ENCODE measurements at places on chromosomes 7 and 10.

DNA sequence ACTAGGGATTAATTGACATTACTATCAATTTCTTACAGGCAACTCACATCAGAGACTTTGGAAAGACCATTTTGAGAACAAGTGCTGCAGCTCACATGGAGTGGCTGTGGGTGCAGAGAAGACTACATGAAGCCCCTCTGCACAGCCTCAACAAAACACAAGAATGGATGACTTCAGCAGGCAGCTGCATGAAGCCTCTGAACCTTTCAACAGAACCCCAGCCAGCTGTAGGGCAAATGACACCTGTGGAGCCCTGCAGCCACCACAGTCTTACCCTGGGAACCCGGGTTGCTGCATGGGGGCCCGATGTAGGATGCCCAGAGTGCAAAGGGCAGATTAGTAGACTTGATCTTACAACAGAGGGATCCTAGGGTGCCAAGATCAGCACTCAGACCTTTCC, 62.0 kb upstream of the CAMK2B start:
- no peak for DNase-seq

DNA sequence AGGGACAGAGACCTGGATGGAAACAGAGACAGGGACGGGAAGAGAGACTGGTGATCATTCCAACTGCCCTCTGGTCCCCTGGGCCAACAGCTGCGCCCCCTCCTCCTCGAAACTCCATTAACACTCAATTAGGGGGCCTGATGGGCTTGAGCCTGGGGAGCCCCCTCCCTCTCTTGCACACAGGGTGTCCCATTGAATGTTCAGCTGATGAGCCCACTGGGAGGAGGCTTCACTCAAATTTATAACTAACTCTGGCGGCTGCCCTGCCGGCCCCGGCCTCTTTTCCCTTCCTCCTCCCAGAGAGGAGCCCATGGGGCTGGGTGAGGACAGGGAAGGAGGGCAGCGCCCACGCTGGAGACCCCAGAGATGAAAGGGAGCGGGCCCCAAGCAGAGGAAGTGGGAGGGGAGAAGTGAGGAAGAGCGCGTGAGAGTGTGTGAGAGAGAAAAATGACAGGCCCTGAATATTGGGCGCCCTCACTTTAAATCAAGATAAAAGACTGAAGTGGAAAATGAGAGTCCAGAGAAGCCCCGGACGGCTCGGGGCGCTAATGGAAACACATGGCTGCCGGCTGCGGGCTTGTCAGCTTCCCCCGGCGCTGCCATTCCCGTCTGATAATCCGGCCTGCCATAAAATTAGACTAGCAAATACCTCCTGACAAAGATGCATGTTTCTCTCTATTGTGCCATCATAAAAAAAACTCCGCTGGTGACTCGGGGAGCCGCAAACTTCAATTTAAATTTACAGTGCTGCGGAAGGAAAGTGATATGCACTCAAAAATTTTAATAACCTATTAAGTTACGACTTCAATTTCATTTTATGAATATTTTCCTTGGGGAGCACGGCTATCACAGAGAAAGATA, 58.0 kb upstream of the PAX2 start:
- DNase-seq, result no peak

- DNase-seq, result no peak
Observed at GRCh38 chr7:69813637-69814240, 215.5 kb downstream of the AUTS2 start.

DNA sequence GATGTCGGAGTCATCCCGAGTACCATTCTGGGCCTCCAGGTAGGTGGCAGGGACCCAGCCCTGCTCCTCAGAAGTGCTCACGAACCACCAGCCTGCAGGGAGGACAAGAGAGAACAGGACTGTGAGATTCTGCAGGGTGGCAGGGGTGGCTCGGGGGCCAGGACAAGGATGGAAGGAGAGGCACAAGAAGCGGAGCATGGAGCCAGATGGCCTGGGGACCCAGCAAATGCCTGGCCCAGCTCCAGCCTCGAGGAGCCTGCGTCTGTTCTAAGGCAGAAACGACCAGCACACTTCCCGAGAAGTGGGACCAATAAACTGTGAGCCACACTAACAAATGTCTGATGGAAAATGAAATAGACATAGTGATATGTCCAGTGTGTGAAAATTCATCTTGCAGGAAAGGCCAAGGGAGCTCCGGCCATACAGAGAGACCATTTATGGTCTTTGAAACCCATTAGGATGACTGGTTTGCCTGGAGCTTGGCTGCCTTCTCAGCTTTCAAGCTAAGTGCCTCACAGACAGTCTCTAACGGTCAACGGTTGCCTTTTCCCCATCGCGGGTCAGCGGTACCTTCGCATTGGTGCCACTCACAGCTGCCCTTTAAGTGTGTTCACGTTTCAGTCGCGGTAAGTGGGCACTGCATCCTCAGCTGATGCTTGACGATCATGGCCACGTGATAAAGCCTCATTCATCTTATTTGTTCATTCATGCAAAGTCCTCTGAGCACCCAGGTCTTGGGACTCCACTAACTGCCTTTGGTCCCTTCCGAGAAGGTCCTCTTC, 133.8 kb downstream of the NEURL1 start:
- DNase-seq, result no peak

DNA sequence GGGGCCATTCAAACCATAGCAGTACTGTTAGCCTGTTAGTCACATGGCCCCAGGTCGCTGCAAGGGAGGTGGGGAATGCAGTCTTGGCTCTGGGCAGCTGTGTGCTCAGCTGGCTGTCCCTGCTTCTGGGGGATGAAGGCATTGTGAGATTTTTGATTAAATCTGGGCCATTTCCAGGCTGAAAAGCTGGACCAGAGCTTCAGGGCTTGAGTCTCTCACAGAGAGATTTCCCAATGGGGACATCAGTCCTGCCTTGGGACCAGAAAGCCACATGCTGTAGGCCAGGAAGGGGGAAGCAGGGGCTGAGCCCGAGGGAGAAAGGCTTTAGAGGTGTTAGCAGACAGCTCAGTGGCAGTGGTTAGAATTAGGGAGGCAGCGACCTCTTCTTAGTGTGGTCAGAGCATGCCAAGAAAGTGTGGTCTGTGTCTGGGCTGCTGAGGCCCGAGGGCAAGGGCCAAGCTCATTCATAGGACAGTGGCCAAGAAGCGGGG, 33.6 kb downstream of the PALD1 start:
- peak; percentile 26 for DNase-seq

DNA sequence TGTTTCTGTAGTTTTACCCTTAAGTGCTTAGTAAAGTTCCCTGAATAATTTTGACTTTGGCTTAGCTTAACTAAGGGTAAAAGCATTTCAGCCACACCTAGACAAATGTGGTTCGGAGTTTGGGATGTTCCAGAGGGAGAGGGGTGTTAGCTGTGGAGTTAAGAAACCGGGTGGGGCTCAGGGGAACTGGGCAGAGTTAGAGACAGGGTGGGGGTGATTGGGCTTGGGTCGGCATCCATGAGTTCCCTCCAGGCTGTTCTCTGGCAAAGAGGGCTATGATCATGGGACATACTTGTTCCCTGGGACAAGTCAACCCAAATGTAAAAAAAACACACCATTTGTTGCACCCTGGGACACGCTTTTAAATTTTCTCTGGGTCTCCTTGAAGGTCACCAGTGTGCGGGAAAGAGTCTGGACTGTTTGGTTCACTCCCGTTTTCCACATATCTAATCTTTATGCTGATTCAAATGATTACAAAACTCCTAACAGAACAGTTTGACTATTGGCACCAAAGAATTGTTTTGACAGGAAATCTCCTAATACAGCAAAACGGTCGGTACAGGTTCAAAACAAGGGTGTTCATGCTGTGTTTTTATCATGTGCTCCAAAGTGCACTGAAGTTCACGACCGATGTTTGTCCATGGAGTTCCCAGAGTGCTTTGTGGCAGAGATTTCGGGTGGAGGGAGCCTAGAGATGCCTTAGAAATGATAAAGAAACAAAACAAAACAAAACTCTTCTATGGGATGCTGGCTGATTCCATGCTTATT, 56.5 kb downstream of the PLXDC2 start:
- DNase-seq, result no peak

- DNase-seq, result no peak
Observed at GRCh38 chr10:97454330-97455036, 8.5 kb downstream of the ZDHHC16 start.

DNA sequence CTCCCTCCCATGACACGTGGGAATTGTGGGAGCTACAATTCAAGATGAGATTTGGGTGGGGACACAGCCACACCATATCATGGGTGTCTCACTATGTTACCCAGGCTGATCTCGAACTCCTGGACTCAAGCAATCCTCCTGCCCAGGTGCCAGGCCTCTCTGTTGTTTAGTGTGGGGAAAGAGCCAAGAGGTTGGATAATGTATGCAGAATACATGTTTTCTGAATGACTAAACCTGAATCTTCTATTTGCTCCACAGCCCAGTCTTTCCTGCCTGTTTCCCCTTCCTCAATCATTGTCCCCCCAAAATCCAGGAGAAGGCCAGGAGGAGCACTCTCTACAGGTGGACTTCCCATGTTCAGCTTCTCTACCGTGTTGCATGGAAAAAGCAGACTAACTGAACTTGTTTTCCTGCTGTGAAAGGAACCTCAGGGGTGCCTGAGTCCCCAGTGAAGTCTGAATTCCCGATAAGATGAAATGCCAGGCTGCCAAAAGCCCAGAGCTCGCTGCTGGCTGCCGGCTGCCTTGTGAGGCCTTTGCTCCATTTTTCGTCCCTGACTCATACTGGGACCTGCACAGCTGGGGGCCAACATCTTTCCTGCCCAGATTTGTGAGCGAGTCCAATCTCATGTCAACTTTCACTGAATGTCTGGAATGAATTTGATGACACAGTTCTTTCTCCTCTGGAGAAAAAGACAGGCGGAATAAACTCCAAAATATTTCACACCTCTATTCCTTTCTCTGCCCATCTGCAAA, 588.0 kb downstream of the CALN1 start:
- DNase-seq, result peak; percentile 16

DNA sequence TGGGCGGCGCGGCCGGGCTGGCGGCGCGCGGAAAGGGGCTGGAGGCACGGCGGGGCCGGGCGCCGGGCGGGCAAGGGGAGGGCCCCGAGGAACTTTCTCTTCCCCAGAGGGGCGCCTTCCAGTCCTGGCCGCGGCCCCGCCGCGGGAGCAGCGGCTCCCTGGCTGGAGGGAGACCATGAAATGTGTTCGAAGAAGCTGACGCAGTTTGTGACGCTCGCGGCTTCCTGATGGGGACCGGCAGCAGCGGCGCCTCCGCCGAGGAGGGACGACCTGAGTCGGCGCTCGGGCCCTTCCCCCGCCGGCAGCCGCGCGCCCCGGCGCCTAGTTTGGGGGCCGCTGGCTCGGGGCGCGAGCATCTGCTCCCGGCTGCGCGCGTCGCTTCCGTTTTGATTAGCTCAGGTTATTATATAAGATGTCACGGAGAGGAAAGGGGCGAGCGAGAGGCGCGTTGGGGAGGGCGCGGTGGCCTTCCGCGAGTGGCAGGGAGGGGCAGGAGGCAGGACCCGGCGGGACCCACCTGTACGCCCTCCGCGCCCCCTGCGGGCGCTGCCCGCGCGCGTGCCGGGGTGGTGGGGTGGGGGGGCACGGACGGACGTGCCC, 57.1 kb upstream of the PCGF5 start:
- DNase-seq, result peak; percentile 73

DNA sequence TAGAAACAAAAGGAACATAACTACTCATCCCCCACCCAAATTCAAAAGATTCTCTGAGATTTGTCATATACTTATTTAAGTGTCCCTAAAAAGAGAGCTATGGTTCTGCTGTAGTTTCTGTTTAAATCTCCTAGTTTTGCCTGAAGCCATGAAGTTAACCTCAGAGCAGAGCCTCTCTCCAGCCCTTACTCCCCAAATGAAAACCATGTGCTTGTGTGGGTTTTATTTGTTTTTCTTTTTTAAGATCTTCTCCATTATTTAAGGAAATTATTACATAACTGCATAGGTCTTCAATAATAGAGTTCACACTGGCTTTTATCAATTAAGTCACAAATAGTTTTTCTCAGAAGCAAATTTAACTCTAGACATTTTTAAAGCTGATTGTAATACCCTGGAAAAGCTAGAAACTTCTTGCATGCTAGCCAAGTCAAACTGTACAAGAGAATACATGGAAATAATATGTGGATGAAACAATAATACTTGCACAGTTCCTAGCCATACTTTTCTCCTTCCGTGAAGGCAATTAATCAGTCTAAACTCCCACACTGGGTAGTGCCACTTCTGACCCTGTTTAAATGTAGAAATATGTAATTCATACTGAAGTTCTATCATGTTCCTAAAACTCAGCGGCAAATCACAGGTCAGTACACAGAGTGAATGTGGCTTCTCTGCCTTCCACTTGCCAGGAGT, 579.7 kb downstream of the SUGCT start:
- DNase-seq, result no peak

GRCh38 chr10:92799568-92799967, 48.8 kb upstream of the EXOC6 start:
- DNase-seq, result no peak

DNA sequence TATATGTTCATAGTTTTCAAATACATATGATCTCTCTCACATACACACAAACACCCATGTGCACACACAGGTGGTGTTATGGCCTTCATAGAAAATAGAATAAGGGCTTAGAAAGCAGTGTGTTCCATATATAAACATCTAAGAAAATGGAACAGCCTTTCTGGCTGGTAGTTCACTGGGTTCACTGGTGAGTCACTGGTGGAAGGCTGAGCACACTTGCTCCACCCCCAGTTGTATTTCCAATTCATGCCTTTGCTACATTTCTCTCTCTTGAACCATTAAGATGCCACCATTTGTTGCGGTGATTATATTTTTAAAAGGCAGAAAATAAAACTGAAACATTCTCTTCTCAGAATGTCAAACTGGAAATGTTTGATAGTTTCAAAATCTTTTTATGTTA, 252.1 kb downstream of the GLI3 start:
- DNase-seq, result no peak

GRCh38 chr10:15168291-15168785, at the start of gene NMT2:
Gene NMT2, minus strand, starts transcription at chr10:15168693. Its CDS starts 81 bp downstream, at chr10:15168612.
- DNase-seq, result no peak

DNA sequence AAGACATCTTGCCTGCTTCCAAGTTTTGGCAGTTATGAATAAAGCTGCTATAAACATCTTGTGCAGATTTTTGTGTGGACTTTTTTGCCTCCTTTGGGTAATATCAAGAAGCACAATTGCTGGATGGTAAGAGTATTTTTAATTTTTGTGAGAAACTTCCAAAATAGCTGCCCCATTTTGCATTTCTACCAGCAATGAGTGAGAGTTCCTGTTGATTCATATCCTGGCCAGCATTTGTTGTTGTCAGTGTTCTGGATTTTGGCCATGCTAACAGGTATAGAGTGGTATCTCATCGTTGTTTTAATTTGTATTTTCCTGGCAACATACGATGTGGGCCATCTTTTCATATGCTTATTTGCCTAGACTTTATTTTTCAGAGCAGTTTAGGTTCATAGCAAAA, 53.9 kb downstream of the BTAF1 start:
- no peak for DNase-seq

DNA sequence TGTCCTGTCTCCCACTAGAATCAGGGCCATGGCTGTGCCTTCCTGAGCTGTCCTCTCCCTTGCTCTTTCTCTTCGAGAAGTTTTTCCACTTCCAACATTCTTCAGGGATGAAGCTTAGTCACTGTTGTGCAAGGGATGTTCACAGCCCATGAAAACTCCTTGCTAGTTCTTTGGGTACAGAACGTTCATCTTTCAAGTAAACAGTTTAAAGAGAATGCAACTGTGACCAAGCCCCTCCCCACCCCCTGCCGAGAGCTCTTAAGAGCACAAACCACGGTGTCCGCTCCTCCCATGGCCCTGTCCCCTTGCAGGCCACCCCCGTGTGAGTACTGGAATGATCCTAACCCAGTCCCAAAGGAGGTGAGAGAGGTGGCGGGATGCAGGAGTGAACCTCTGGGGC, 161.1 kb upstream of the RHEB start:
- no peak for DNase-seq

Measured in C1 segment of cervical spinal cord (tissue), 14 donors.